ENCODE measurements at places on chromosomes 2 and 18.

DNA sequence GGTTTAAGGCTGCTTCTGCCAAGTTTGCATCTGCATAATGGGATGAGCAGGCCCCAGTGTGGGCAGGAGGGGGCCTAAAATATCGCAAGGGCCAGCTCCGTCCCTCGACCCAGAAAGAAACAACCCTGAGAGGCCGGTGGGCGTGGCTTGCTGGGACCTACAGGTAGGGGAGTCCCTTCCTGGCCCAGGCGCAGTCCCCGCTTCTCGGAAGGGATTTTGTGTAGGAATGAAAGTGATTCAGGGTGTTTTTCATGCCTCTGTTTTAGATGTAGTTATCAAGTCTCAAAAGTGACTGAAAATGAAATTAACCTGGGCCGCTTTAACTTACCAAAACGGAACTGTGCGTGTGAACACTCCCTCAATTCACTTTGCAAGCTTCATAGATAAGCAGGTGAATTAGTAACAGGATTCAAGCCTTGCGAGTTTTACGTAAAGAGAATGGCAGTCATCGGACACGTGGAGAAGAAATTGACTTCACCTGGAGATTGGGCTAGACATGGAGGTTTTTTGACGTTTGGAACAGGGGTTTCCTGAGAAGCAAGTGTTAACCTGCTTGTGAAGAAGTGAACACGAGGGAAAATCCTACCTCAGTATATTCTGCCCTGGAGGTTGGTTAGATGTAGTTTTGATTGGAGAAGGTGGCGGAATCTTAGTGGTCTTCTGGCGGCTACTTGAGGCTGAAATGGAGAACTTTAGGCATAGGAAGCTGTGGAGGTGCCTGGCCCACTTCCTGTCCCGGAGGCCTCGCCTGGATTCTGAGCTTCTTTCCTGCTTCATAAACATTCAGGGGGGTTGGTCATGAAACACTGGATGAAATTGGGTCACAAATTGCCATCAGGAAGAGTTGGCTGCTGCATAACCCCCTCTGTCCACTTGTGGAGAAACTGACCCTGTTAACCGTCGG lies 1.7 kb downstream of the NCK2 start:
- no peak for DNase-seq

GRCh38 chr2:238042090-238042489 lies 18.7 kb upstream of the SCLY start:
- DNase-seq = no peak

GRCh38 chr2:74548900-74549826 lies 4.6 kb downstream of the LOXL3 start:
- DNase-seq = peak; percentile 75

GRCh38 chr2:69456154-69456553 lies 18.9 kb upstream of the NFU1 start:
- DNase-seq = no peak

GRCh38 chr2:239240414-239240881 lies 160.4 kb downstream of the HDAC4 start:
- DNase-seq = no peak

- peak; percentile 45 for DNase-seq
These were observed 208.2 kb downstream of the SLC8A1 start for GRCh38 chr2:40243581-40244187.

GRCh38 chr2:237075749-237076599 lies 9.7 kb upstream of the COPS8 start:
- DNase-seq = no peak

DNA sequence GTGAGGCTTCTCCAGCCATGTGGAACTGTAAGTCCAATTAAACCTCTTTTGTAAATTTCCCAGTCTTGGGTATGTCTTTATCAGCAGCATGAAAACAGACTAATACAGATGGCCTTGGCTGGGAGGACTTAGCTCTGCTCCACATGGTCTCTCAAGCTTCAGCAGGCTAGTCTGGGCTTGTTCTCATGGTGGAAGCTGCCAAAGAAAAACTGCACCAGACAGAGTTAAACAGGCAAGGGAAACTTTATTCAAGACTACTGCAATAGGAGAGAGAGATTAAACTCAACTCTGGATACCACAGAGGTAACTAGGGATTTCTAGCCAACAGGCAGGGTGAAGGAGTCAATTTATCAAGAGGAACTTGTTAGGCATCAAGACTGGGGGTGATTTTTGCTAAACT lies 142.1 kb downstream of the CABLES1 start:
- no peak for DNase-seq

DNA sequence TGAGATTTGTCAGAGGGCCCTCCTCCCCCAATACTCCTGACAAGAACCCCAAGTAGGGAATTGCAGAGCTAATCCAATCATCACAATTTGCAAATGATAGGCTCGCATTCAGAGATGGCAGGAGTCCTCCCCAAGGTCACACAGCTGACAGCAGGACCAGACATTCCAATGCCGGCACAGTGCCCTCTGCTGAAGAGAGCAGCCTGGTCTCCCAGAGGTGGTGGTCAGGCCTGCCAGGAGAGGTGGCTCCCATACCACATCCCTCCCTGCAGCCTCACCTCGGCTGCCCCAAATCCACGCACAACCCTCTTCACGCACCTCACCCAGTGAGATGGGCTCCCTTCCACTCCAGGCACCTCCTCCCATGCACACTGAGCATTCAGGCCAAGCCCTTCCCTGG lies 25.4 kb downstream of the EN1 start:
- no peak for DNase-seq

- no peak for DNase-seq
These were observed 4.7 kb upstream of the ZNF516 start for GRCh38 chr18:76499637-76500340.

DNA sequence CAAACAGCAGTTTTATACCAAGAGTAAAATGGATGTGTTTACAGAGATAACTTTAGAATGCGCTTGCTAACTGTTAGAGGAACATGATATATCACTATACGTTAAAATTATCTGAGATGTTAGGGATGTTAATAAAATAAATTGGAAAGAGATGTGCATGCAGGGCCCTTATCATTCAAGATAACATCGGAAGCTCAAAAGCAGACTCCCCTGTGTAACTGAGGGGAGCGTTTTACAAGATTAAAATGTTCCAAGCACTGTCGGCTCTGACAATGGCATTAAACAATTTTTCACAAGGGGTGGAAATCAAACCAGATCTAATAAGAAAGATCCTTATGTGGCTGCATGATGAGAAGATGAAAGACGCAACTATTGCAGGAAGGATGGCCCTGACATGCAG lies 53.3 kb upstream of the DCC start:
- no peak for DNase-seq

- DNase-seq = no peak
These were observed 35.8 kb downstream of the MSH6 start for GRCh38 chr2:47818777-47819176.

- no peak for DNase-seq
These were observed 167.5 kb downstream of the BCL2 start for GRCh38 chr18:63152096-63152495.

DNA sequence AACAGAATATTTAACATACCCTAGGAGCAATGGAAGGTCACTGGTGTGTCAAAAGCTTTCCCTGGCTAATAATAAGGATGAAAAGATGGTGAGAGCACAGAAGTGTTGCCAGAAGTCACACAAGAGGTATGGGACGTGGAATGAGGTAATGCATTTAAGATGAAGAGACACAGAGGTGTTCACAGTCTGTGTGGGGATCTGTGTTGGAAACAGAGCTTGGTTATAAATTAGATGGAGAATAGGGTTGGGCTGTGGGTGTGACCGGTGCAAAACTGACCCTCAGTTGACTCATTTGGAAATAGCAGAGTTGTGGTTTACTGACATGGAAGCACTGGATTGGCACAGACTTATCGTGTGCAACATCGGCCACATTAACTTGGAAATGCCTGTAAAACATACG lies 372.5 kb downstream of the SATB2 start:
- DNase-seq = no peak

DNA sequence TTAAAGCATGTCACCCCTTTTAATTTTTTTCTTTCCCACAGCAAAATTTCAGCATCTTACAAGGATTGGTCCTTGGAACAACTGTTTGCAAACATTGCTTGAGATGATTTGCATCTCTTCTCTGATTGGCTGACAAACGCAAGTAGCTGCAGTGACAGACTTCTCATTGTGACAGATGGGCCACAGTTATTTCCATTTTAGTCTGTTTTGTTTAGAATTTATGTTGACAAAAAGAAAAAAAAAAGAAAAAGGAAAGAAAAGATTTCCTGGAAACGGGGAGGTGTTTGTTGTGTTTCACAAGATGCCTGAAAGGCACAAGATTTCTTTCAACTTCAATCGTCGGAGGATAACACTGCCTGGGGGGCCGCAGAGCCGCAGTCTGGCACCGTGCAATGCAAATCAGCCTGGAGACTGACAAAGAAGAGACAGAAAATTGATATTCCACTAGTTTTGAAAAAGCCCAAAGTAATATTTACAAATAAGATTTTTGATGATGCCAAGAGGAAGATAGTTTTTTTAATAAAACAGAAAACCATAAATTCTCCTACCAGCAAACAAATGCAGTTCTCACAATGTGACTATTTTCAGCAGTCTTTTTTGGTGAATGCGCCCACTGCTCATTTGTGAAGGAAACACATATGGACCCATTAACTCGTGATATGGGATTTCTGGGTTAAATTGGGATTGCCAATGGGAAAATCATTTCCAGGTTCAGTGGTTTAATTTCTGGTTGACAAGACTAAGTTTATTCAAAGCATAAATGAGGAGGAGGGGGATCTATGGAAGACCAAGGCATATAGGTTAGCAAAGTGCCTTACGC lies 296.2 kb upstream of the SMIM21 start:
- DNase-seq = no peak

- DNase-seq = peak; percentile 51
These were observed 201.8 kb upstream of the GALNT5 start for GRCh38 chr2:157055660-157056199.

- DNase-seq = no peak
These were observed 54.5 kb downstream of the HS1BP3 start for GRCh38 chr2:20596193-20596972.

DNA sequence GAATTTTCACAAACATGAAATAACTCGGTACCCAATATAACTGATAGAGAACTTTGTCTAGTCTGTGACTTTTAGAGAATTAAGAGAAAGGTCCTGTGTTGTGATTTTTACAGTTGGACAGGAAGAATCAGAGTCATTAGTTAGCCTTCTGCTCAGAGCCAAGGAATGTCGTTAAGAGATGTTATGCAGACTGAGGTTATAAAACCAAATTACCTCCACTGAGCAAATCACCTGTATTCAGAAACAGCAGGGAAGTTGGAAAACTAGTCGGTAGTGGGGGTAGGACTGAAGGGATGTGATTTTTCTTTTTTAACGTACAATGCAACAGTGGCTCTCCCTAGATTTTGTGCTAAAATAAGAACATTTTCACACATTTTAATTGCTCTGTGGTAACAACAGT lies 18.5 kb downstream of the TANK start:
- DNase-seq = no peak

DNA sequence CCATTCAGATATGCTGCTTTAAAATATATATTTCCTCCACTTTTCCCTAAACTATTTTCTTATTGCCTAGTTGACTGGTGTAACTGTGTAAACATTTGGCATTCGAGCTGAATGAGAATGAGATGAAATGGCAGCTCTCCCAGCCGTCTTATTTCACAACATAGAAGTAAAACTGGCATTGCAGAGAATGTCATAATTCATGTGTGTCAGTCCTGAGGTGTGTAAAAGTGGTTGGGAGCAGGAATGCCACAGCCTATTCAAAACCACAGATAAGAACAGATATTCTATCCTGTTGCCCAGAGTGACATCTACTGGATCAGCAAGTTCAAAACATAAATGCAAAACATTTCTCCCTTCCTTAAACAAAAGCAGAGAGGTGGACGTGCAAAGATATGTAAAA lies 565.5 kb upstream of the CHAC2 start:
- DNase-seq = peak; percentile 81

- no peak for DNase-seq
These were observed 203.5 kb upstream of the TPO start for GRCh38 chr2:1209761-1210160.

DNA sequence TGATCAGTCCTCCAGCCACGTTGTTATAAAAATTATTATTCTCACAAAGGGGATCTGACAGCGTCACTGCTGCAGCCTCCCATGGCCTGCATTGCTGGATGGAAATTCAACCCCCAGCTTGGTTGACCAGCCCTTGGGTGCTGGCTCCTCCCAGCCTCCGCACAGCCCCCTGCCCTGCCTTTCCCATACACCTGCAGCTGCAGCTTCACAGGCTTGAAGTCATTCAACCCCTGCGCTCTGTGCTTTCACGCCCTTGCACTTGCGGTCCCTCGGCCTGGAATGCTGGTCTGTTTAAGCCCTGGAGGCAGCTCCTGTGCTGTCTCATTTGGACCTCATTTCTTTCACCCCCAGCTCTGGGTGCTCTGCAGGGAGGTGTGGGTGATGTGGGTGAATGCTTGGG lies 860 bp upstream of the CD8A start:
- no peak for DNase-seq

DNA sequence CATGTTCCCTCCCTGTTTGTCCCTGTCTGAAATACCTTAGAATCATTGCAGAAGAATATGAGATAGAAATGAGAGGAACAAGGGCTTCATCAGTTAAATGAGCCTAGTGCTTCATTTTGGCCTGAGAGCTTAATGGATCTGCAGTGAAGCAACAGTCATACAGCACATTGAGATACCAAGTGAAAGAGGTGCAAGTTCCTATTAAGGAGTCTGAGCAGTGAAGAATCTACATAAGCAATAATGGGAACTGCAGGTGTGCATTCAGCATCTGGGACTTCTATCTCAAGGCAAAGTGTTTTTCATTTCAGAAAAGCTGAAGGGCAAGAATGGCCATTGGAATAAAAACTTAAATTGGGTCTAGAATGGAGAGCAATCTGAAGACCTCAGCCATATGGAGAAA lies 323.2 kb upstream of the SLC39A10 start:
- no peak for DNase-seq

DNA sequence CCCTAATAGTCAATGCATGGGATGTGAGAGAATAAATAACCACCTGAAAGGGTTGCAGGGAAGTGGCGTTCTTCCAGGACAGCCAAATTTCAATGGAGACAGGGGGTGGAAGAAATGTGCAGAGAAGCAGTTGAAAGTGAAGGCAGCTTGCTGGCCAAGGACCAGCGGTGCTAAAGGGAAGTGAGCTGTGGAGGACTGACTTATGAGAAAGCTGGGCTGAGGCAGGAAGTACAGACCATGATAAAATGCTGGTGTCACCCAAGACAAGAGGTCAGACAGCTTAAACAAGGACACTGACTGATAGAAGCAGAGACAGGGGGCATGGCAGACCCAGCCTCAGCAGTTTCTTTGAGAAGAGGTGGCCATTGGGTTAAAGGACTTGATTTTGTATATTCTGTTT lies 106.7 kb downstream of the DTNB start:
- no peak for DNase-seq

DNA sequence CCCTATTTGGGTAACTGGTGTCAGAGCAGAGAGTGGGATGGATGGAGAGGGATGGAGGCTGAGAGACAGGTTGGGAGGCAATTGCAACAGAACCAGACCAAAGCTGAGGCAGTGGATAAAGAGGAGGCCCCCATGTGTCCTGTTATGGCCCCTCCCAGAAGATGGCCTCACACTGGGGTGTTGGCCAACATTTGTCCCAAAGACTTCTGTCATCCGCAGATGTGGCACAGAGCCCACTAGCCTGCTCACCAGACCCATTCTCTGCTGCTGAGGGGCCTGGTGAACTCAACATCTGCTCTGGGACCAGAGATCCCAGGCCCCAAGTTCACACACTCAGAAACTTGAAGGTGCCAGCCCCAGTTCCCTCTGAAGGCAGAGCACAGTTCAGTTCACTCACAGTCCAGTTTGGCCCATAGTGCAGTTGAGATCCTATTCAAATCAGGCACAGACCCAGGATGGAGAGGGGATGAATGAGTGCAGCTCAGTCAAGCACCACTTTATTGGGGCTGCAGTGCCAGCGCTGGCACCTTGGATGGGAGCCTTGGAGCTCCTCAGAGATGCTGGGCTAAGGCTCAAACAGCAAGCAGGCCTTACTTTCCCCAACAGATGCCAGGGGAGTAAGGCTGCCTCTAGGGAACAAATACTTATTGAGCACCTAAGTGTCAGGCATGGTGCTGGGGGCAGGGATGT lies 189.2 kb downstream of the ZBTB7C start:
- DNase-seq = no peak
